ENCODE measurements at places on chromosomes 1 and 21.

DNA sequence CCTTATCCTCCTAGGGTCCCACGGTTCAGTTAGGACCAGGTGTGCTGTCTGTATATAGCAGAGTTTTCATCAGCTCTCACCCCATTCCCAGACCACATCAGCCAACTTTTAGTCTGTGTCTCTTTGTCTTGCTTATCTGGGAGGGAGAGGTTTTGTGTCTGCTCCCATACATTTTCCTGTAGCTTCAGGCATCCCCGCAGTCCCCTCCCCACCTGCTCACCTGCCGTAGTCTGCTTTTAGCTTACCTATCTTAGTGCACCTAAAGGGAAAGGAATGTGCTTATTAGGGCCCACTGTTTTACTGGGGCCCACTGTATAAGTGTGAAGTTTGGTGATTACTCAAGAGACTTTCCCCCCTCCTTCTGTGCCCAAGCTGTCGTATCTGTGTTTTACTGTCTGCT, 225.1 kb downstream of the PLA2G4A start:
- no peak for DNase-seq

GRCh38 chr1:16293538-16293937, 56.6 kb upstream of the CPLANE2 start:
- DNase-seq, result no peak

GRCh38 chr1:202623075-202623474, 87.2 kb downstream of the SYT2 start:
- no peak for DNase-seq

- DNase-seq, result no peak
Measured at GRCh38 chr1:205662135-205662738, 18.1 kb downstream of the SLC45A3 start.

DNA sequence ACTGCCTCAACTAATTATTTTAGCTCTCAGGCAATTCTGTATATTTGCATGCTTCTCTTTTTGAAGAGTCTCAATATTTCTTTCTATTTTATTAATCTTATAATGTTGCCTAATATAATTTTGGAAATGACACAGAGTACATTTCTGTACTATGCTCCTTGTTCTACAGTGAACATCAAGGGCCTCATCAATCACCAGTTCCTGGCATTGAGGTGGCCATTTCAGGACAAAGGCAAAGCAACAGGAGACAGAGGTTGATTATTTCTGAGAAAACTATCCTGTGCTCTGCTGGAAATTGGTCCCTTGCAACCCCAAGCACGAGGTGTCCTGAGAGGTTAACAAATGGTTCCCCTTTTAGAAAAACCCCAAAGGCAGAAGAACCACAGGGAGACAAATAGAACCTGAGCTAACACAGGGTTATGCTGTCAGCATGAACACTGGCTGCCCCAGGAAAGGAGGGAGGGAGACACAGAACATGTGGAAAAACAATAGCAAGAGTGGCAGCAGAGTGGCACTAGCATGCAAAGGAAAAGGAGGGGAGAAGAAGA, 63.9 kb upstream of the VAV3 start:
- DNase-seq, result no peak

GRCh38 chr1:69221524-69221923, 346.2 kb upstream of the LRRC7 start:
- no peak for DNase-seq

- no peak for DNase-seq
Measured at GRCh38 chr1:156911577-156912298, 8.7 kb upstream of the LRRC71 start.

DNA sequence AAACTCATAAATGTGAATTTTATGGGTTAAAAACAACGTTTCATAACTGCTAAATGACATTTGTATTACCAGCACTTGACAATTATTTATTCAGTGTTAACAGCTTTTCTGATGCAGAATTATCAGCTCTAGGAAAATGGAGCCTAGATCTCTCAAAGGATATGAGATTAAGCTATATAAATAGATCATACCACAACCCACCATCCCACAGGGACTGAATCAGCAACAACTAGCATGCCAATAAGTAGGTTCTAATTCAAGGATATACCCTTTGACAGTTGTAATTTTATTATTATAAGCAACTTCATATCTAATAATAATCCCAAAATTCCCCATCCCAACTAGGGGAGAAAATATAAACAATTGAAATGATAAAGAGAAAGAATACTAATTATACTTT, 275.4 kb upstream of the RGS18 start:
- no peak for DNase-seq

GRCh38 chr1:190759807-190760206, 282.1 kb upstream of the BRINP3 start:
- no peak for DNase-seq

GRCh38 chr1:36175137-36176095, 19.5 kb downstream of the MAP7D1 start:
- DNase-seq, result no peak

- no peak for DNase-seq
Measured at GRCh38 chr1:60227601-60228000, 154.0 kb upstream of the C1orf87 start.

GRCh38 chr1:213381572-213382084, 330.6 kb downstream of the RPS6KC1 start:
- no peak for DNase-seq

DNA sequence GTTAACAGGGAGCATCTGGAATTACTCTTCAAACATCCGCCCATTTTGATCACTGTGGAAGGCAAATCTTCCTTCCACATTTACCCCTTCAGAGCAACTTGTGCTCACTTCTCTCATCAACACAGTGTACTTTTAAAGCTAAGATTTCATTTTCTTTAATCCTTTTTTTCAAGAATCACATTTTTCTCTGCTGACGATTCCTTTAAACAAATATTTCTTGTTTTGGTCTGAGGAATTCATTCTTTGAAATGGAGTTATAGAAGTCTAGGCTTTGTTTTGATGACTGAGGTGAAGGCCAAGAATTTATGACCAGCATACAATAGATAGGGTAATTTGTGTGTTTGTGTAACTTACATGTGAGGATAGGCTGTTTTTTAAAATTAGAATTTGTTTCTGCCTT, 25.6 kb downstream of the LRRC42 start:
- no peak for DNase-seq

DNA sequence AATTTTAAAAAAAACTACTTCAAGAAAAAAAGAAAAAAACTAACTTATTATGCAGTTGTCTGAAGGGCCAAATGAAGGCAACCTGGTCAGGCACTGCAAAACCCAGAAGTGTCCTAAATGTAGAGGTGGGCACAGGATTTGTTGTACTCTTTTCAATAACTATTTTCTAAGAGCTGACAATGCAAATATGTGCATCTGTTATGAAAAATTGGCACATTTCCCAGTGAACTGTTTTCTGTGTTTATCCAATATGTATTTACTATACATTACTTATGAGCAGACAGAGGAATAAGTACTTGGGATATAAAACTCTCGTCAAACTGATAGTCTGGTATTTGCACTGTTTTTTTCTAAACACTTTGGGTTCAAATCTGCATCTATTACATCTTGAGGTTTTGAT, 188.0 kb upstream of the C21orf91 start:
- no peak for DNase-seq

GRCh38 chr1:59798600-59798999, 16.1 kb upstream of the HOOK1 start:
- DNase-seq, result no peak

- no peak for DNase-seq
Measured at GRCh38 chr1:26784023-26784871, 3.5 kb upstream of the PIGV start.

DNA sequence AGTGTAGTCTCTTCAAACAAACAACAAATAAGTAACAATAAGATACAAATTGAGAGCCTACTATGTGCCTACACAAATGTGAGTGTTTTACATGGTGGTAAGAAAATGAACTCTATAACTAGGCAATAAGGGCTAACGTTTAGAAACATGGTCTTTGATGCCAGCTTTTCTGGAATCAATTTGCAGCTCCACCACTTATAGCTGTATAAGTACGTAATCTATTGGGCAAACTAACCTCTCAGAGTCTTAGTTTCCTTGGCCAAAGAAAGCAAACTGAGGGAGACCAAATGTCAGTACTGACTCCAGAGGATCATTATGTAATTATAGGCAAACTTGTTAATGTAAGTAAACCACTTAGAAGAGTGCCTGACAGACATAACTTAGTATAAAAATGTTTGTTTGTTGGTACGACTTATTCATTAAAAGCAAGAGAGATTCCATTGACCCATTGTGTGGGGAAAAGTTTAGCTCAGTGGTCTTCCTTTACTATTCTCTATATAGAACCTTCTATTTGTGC, 59.7 kb downstream of the LBR start:
- DNase-seq, result no peak

- no peak for DNase-seq
Measured at GRCh38 chr1:232111611-232112010, 485.0 kb downstream of the DISC1 start.

DNA sequence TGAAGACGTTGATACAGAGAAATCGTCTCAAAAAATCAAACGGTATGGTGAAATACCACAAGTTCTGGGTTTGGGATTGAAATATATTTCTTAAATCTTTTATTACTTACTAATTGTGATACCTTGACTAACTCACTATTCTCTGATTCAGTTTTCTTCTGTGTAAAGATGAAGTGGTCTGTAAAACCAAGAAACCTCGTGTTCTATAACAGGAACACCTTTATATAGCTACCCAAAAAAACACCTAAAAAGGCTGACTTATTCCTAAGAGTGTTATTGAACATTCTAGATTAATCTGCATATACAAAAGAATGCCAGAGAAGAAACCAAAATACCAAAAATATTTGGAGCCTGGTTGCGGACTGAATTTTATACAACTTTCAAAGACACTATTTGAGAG, 721 bp downstream of the LRRIQ3 start:
- no peak for DNase-seq

- DNase-seq, result no peak
Measured at GRCh38 chr1:2533365-2533764, 3.3 kb upstream of the HES5 start.
